ENCODE measurements at places on chromosomes 11 and 22.

DNA sequence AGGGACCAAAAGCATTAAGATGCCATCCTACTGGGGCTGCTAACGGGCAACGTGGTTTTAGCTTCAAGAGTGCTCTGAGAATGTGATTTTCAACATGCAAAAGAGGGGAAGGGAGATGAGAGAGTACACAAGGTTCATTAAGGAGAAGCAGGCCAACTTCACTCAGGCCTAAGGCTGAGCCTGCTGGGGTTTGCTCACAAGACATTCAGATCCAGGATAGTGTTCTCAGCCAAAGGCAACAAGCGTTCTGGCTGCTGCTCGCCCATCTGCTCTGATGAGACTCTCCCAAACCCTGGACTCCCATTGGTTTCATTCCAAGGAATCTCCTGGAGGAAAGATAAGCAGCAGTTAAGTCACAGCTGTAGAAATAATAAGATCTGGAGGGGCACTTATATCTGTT lies 23.6 kb upstream of the UPB1 start:
- no peak for DNase-seq

- DNase-seq = no peak
Observed at GRCh38 chr11:32196137-32196536, 105.3 kb downstream of the RCN1 start.

GRCh38 chr22:24185001-24185500 lies 3.8 kb downstream of the SUSD2 start:
- DNase-seq = no peak

DNA sequence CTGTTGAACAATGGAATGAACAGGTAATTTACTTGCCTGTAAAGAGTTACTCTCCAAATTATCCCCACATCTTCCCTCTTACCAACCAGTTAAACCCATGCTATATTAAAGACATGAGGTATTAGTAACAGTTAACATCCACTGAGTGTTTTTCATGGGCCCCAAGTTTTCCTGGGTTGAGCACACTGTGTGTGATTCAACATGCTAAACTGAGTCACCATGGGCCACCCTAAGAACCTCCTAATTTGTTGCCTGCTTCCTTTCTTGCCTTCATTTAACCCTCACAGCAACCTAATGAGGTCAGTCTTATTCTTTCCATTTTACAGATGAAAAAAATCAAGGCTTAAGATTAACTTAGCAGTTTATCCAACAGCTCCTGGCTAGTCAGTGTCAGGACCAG lies 51.0 kb downstream of the GALNT18 start:
- DNase-seq = no peak

- DNase-seq = no peak
Observed at GRCh38 chr22:47582067-47582466, 819.6 kb downstream of the TBC1D22A start.

GRCh38 chr11:10823152-10823579 lies 14.4 kb upstream of the EIF4G2 start:
- no peak for DNase-seq

GRCh38 chr11:46918083-46918787 lies at the start of gene LRP4:
Gene LRP4 (minus strand): TSS chr11:46918550. CDS start chr11:46918379, 171 bp downstream.
- peak; percentile 64 for DNase-seq

DNA sequence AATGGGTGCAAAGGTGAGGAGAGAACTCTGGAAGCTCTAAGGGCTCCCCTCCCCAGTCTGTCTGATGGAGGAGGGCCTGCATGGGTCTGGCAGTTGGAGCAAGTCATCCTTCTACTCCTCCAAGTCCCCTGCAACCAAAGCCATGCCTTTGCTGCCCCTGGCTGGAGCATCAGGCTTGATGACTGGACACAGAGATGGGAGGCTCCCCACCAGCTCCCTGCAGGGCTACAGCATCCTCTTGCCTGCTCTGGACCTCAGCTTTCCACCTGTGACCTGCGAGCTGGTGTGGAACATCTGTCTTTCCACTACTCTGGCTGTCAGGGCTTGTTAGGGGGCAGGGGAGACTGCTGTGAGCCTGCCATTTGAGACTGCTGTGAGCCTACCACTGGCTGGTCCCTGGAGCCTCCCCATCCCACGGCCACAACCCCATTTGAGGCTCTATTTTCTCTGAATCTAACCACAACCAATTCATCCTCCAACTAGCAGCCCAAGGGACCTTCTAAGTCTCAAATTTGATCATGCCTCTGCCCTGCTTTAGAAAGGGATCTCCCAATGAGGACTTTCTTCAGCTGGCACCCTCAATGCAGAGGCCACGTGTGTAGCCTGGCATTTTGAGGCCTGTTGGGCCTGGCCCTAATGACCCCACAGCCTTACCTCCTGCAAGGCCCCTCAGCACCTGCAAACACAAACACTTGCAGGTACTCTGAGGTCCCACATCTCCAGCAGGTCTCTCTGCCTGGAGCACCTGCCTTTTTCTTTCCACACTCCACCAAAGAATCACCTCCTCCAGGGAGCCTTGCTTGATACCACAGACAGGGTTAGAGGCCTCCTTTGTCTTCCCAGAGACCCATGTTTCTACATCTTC lies 9.9 kb downstream of the P2RY6 start:
- no peak for DNase-seq

GRCh38 chr11:72578566-72578965 lies 95.7 kb downstream of the PDE2A start:
- DNase-seq = no peak

GRCh38 chr11:36467012-36467411 lies 43.1 kb downstream of the TRAF6 start:
- peak; percentile 68 for DNase-seq

DNA sequence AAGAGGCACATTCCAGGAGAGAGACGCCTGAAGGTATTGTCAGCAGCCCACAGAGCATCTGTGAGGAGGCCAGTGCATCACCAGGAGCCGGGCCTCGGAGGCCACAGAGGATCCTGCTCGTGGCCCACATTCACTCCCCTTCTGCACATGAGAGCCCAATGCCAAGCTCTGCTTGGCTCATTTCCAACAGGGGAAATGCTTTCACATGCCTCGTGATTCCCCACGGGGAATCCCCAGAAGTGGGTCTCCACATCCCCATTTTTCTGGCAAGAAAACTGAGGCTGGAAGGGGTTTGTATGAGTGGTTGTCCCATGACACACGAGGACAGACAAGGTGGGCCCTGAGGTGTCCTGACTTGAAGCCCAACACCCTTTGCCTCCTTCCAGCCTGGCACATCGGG lies 34.4 kb downstream of the TP53I11 start:
- peak; percentile 74 for DNase-seq

DNA sequence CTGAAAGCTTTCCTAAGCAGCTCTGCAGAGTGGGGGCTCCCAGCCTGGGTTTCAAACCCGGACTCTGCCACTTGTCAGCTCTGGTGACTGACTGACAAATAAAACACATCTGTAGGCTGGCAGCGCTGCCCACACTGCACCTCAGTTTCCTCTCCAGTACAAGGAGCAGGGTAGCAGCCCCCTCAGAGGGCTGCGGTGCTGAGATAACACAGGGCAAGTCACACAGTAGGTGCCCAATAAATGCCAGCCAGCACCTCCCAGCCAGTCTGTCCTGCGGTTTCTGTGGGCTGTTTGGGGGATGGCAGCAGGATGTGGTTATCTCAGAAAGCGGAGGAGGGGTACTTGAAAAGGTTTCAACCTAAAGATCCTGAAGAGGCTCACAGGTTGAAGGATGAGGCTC lies 1.5 kb downstream of the SYT12 start:
- DNase-seq = no peak

GRCh38 chr11:77851503-77851902 lies 30.6 kb downstream of the AAMDC start:
- no peak for DNase-seq

- no peak for DNase-seq
Observed at GRCh38 chr11:80626721-80627120, 1185.9 kb upstream of the TENM4 start.

DNA sequence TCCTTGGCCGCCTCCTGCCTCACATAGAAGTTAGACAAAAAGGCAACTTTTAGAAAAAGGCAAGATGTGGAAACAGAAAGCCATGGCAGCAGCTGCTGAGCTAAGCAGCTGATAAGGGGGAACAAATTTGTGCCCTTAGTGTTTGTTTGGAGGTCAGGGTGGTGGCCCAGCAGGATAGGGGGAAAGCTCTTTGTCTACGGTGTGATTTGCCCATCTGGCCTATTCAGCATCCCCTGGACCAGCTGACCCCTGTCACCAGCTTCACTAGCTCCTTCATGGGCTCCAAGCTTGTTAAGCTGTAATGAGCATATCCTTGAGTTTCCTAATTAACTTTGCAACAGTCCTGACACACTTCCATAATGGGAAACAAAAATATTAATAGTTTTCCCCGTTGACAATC lies 5.9 kb upstream of the ME3 start:
- DNase-seq = no peak

- DNase-seq = no peak
Observed at GRCh38 chr22:36197514-36198146, 4.0 kb downstream of the APOL4 start.

DNA sequence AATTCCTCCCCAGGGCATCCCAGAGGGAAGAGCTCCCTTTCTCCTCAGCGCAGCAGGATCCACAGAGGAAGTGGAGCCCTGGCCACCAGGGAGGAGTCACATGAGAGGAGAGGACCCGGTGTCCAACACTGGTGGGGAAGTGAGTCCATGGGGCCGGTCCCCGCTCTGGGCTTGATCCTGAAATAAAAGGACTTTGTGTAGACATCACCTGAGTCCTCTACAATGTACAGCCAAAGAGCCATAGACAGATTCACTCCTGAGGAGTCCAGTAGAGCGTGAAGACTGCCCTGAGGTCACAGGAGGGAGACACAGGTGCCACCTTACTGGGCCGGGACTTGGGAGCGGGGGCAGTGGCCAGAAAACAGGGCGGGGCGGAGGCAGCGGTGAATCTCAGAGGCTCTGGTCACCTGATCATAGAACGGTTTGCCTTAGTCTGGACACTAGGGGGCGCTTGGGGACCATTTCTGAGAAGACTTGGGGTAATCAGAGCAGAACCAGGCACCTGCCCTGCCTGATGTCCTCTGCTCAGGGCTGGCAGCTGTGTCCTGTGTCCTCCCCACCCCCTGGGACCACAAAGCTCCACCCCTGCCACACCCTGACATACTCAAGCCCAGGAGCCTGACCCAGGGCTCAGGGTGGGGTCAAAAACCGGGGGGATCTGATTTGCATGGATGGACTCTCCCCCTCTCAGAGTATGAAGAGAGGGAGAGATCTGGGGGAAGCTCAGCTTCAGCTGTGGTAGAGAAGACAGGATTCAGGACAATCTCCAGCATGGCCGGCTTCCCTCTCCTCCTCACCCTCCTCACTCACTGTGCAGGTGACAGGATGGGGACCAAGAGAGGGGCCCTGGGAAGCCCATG lies 112.7 kb downstream of the VPREB1 start:
- peak; percentile 90 for DNase-seq

GRCh38 chr11:112321501-112322172 lies 61.0 kb upstream of the PLET1 start:
- peak; percentile 36 for DNase-seq

GRCh38 chr22:35539487-35539886 lies 1.1 kb upstream of the RASD2 start:
- DNase-seq = no peak

GRCh38 chr11:122308226-122308625 lies 192.2 kb upstream of the BLID start:
- DNase-seq = no peak

DNA sequence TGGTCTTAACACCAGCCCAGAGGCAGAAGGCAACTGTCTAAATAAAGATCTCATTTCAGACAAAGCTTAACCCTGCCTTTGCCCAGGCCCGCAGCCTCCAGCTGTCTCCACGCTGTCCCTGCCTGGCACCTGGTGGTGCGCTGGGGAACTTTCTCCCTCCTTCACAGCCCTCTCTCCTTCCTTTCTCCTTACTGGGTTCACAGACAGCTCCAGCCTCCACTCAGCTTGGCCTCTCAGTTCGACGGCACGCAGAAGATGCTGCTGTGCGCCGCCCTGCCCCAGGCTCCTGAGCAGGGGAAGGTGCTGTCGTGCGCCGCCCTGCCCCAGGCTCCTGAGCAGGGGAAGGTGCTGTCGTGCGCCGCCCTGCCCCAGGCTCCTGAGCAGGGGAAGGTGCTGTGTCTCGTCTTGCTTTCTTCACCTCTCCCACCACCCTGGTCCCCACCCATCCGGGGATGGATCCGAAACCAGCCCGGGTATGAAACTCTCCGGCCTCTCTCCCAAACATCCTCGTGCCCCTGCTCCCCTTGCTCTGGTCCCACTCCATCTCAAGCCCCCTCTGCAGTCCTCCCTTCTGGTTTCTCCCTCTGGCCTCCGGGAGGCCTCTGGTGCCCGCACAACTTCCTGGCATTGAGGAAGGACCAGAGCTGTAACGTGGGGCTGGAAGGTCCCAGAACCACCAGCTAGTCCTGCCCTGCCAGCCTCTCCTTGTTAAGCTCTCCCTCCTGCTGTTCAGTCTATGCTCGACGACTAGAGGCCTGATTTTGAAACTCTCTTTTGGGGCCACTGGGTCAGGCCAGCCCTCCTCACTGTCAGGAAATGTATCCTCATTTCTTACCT lies 22.9 kb upstream of the JAM3 start:
- DNase-seq = no peak

DNA sequence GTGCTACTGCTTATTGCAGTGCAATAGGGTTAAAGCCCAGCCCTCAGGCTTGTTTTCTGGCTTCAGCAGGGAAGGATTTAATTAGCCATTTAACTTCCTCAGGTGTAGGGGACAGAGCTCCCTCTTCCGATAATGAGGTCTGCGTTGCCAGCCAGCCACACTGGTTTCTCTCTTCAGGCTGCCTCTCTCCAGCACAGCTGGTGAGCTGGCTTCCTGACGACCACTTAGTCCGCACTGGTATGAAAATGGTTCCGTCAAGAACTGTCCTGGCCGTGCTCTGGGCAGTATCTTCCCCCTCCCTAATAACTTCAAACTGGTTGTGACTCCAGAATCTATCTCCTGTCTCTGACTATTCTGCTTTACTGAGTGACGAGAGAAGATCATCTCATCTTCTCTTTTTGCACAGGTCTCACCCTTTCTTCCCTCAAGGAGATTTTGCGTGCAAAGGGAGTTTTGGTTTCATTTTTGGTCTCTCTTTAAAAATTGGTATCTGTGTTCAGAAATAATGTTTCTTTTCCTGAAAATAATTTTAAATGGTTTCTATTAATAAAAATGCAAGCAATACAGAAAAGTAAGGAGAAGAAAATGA lies 49.2 kb downstream of the CNTN5 start:
- no peak for DNase-seq

GRCh38 chr11:1883346-1884302 lies 8.1 kb downstream of the PRR33 start:
- no peak for DNase-seq

GRCh38 chr11:119175493-119176077 lies 7.1 kb downstream of the NLRX1 start:
- DNase-seq = no peak
